ENCODE measurements at places on chromosomes 4 and X. TPM values are rescaled to one million over a fixed set of nuclear protein-coding genes. Genes with fewer than 3 reads are reported as not detected.

The RTL3 gene
- total RNA-seq, result not detected

The AWAT2 gene
- not detected for total RNA-seq

The OTUD6A gene
- not detected for total RNA-seq

The PYURF gene
- 33.0 TPM for total RNA-seq

The HS3ST1 gene
- 0.95 TPM for total RNA-seq

The SORBS2 gene
- total RNA-seq, result not detected

The BEND4 gene
- 0.19 TPM for total RNA-seq

The UBE2A gene
- total RNA-seq, result 65.5 TPM

DNA sequence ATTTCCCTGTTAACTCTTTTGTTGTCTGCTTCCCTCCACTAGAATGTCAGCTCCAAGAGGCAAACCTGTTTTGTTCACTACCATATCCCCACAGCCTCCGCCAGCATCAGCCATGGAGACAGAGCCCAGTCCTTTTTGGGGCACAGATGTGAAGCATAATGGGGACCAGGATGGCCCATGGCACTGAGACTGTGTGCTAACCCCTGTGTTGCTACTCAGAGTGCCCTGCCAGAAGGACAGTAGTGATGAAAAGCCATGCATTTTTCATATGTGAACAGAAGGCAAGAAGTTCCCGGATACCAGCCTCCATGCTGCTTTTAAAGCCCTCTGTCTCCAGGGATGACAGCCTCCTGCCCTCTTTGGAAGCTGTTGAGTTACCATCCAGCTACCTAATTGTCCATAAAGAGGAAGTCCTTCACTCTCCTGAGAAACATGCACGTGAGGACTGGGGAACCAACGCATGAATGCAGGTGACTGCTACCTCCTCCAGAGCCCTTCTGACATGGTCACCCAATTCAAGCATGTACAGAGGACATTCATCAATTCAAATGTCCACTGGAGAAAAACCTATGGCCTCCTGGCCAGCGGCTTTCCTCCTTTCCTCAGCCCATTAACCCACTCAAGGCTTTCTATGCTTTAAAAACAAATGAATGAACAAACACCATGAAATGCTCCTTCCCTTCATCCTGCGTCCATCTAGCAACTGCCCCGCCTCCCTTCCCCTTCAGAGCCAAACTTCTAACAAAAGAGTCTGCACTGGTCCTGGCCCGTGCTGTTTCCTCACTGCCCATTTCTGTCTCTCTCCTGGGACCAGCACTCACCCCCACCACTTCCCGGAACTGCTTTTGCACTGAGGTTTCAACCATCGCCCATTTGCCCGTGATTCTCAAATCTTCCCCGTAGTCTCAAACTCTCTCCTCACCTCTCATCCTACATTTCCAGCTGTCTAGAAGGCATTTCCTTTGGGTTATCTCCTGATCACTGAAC, 18.0 kb downstream of the PNMA6F start:
- no peaks in the 10 kb centered on the region for H3K27me3 ChIP-seq
- H3K27ac ChIP-seq, result no peak overlapping the region
- no peak overlapping the region for H3K4me3 ChIP-seq
- no peaks in the 10 kb centered on the region for H3K36me3 ChIP-seq
- no peak for DNase-seq

- H3K27me3 ChIP-seq, result no peaks in the 10 kb centered on the region
- H3K4me3 ChIP-seq, result peak overlapping the region; percentile 48
- peaks cover 30% of the 10 kb centered on the region for H3K4me1 ChIP-seq
These were observed 16.7 kb upstream of the S100P start for GRCh38 chr4:6676722-6677558.

DNA sequence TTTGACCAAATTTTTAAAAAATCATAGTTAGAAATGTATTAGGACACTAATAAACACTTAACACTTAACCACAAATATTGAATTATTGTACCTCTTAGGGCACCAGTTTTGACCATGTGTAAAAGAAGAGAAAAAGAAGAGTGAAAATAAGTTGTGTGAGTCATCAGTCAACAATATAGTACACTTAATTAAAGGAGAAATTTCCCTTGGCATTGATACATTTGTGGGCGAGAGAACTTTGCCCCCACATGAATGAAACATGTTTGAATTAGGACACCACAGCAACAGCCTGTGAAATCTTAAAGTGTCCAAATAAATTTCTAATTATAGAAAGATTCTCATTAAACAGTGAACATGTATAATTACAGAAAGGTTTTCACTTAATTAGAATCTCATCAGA, 1292.8 kb upstream of the TENM3 start:
- no peaks in the 10 kb centered on the region for H3K27me3 ChIP-seq
- no peaks in the 10 kb centered on the region for H3K36me3 ChIP-seq
- no peaks in the 10 kb centered on the region for H3K4me1 ChIP-seq
- no peak overlapping the region for H3K4me3 ChIP-seq
- no peak overlapping the region for H3K27ac ChIP-seq

DNA sequence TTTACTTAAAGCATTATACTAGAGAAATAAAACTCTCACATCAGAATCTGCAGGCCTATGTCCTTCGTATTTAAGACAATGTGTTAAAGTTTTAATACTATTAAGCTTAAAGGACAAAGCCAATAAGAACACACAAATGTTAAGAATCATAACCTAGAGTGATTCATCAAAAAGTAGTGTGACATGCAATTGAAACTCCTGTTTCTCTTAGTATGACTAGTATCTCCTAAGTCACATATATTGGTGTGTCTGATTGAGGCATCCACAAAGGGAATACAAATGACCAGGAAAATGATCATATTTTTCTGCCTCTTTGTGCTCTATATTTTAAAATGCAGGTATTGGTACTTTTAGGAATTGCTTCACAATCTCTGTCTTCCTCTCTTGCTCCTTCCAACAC, 23.8 kb downstream of the GPRASP3 start:
- H3K4me3 ChIP-seq, result no peak overlapping the region
- H3K4me1 ChIP-seq, result no peaks in the 10 kb centered on the region
- no peak for DNase-seq

- H3K4me3 ChIP-seq, result no peak overlapping the region
- no peaks in the 10 kb centered on the region for H3K27me3 ChIP-seq
- no peak overlapping the region for H3K27ac ChIP-seq
- H3K4me1 ChIP-seq, result no peaks in the 10 kb centered on the region
These were observed 64.7 kb upstream of the EXOC1L start for GRCh38 chr4:55754754-55755350.

DNA sequence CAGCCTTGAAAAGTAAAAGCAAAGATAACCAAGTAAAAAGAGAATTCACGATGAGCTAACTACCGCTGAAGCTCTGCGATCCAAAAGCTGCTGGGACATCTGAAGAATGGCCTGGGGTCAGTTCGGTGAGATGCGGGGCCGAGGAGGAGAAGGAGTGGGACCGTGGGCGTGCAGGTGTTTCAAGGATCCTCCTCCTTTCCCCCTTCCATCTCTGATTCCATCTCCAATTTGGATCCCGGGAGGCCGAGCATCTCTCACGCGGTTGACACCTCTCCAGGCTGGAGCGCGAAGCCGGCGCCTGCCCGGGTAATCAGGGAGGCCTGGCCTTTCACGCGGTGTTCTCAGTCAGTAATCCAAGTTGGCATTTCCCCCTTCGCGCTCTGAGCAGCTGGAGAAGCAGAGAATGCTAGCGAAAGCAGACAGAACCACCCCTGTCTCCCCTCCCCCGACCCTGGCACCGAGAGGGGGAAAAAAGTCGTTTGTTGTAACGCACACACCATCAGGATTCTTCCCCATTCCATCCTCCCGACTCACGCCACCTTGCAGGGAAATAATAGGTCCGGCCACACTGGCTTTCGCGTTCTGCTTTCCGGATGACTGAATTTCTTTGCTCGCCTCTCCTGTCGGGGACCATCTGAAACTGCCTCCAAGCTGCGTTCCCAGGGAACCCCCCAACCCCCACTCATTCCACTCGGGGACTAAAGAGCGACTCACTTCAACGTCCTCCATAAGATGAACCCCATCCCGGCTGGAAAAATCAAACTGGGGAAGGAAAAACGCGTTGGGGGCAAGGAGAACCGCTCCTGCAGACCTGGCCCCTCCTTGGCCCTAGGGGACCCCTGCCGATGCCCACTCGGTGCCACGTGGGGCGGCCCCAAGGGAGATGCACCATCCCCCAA, 6.5 kb downstream of the NEUROG2 start:
- peaks cover 27% of the 10 kb centered on the region for H3K4me1 ChIP-seq
- H3K27me3 ChIP-seq, result peaks cover 55% of the 10 kb centered on the region
- no peaks in the 10 kb centered on the region for H3K36me3 ChIP-seq
- H3K27ac ChIP-seq, result no peak overlapping the region

- no peak overlapping the region for H3K4me3 ChIP-seq
- no peak overlapping the region for H3K27ac ChIP-seq
- no peaks in the 10 kb centered on the region for H3K4me1 ChIP-seq
- no peaks in the 10 kb centered on the region for H3K27me3 ChIP-seq
These were observed 235.4 kb downstream of the MGST2 start for GRCh38 chr4:139900964-139901376.

GRCh38 chr4:133759428-133759827, 442.2 kb downstream of the PABPC4L start:
- H3K27me3 ChIP-seq, result no peaks in the 10 kb centered on the region
- H3K4me1 ChIP-seq, result no peaks in the 10 kb centered on the region
- no peak for DNase-seq
- H3K4me3 ChIP-seq, result no peak overlapping the region

DNA sequence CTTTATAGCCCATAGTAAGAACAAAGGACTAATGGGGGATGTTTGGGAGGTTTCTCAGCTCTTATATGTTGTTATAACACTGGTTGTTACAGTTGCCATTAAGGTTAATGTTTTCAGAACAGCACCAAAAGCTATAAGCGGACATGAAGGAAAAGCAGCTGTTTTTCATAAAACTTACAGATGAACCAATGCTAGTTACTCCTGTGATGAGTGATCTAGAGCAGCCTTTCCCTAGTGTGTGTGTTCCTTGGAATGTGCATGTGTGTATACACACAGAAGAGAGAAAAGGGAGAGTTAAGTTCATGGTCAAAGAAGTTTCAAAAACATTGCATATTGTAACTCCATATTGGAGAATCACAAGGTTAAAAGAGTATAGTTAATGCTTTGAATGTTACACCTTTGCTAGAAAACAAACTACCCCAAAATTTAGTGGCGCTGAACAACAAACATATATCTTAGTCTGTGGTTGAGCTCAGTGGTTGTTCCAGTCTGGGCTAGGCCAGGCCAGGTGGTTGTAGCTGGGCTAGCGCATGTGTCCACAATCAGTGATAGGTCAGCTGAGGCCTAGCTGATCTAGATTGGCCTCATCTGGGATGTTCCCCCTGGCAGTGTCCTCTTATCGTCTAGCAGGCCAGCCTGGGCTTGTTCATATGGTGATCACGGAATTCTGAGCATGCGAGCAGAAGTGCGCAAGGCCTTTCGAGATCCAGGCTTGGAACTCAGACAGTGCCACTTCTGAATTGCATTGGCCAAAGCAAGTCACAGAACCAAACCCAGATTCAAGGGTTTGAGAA, 151.0 kb downstream of the NHS start:
- H3K4me1 ChIP-seq, result no peaks in the 10 kb centered on the region
- H3K4me3 ChIP-seq, result no peak overlapping the region
- no peaks in the 10 kb centered on the region for H3K36me3 ChIP-seq
- H3K27ac ChIP-seq, result no peak overlapping the region
- H3K27me3 ChIP-seq, result no peaks in the 10 kb centered on the region
- no peak for DNase-seq

DNA sequence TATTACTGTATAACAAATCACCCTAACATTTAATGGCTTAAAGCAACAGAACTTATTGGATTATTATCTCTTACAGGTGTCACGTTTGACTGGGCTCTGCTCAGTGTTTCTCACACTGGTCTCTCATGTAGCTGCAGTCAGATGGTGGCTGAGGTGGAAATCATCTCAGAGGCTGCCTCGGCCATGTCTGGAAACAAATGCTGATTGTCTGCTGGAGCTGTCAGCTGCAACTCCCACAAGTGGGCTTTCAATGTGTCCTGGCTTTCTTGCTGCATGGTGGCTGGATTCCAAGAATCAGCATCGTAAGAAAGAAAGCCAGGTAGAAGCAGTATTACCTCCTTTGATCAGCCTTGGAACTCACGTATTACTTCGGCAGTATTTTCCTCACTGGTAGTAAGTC, 277.6 kb downstream of the SPANXN1 start:
- no peaks in the 10 kb centered on the region for H3K27me3 ChIP-seq
- H3K4me1 ChIP-seq, result no peaks in the 10 kb centered on the region
- H3K36me3 ChIP-seq, result no peaks in the 10 kb centered on the region
- H3K27ac ChIP-seq, result no peak overlapping the region

DNA sequence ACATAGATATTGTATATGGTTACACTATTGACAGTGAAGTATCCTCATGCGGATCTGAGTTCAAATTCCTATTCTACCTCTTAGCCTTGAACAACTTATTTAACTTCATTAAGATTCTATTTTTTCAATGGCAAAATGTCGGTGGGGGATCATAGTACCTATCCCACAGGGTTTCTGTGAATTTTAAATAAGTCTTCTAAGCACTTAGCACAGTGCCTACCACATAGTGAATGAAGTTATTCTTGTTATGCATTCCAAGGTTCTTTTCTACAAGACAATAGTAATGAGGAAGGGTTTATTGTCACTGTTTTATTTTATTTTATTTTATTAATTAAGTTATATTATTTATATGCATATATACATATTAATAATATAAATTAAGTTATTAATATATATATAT, 8.8 kb upstream of the ENAM start:
- no peaks in the 10 kb centered on the region for H3K36me3 ChIP-seq
- no peak for DNase-seq
- no peaks in the 10 kb centered on the region for H3K27me3 ChIP-seq

GRCh38 chr4:125486351-125486750, 171.6 kb downstream of the FAT4 start:
- H3K27me3 ChIP-seq, result no peaks in the 10 kb centered on the region
- H3K4me3 ChIP-seq, result no peak overlapping the region
- no peak for DNase-seq
- no peak overlapping the region for H3K27ac ChIP-seq
